ENCODE measurements at places on chromosomes 11 and 22.

DNA sequence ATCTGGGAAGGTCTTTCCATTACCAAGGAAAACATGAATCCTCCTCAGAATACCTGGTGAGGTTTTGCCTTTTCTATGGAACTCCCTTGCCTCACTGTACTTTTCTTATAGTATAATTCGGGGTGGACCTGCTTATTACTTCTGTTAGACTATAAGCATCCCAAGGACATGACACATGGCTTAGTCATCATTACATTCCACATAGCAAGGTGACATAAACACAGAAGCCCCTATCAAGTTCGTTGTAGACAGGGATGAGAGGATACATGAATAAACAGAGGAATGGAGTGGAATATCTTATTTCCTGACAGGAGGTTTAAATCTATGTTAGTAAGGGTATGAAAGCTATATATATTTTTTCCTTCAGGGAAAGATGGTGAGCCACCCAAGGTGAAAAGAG, 532.2 kb upstream of the CCDC90B start:
- no peak for DNase-seq

DNA sequence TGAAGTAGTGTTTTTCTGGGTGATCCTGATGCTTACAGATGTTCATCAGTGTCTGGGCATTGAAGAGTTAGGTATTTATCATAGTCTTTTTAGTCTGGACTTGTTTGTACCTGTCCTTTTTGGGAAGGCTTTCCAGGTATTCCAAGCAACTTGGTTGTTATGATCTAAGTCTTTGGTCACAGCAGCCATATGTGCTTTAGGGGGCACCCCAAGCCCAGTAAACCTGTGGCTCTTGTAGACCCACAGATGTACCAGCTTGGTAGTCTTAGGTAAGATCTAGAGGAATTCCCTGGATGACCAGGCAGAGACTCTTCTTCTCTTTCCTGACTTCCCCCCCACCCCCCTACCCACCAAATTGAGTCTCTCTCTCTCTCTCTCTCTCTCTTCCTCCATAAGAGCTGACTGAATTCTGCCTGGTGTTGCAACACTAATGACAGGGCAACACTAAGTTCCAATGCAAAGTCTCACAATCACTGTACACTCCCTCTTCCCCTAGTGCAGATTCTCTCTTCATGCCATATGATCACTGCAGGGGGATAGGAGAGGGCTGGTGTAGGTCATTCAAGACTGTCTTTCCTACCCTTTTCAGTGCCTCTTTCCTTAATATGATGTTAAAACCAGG, 24.5 kb upstream of the MMP8 start:
- DNase-seq: no peak

DNA sequence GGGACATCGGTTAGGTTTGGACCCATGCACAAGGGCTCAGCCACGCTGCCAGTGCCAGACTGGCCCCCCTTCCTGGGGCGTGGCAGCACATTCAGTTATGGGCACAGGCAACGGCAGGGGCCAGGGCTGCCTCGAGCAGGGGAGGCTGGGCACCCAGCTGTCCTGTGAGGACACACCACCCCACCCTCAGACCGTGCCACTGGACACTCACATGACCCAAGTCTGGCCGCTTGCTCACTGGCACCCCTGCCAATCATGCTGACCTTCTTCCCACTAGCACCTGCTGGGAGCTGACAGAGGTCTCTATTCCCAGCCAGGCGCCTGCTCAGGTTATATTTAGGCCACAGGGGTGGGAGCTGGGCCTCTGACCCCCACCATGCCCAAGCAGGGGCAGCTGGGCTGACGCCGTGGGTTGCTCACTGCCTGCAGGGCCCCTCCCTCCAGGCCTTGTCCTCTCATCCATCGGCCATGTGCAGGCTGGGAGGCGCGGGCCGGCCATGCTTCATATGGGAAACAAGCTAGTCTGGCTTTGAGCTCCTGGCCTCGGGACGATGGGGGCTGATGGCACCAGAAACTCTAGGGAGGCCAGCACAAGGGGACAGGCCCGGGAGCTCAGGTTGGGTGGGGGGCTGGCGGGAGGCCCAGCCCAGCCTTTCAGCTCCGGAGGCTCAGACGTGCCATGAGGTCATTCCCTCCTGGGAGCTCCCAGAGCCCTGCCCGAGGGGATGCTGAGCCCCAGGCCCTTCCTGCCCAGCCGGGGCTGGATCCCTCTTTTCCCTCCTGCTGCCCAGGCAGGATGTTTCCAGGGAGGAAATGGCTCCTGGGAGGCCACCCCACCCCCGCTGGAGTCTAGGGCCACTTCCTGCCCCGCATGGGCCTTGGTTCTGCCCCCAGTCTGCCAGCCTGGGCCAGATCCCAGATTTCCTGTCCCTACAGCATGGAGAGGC, 15.2 kb upstream of the TBX1 start:
- DNase-seq: no peak

DNA sequence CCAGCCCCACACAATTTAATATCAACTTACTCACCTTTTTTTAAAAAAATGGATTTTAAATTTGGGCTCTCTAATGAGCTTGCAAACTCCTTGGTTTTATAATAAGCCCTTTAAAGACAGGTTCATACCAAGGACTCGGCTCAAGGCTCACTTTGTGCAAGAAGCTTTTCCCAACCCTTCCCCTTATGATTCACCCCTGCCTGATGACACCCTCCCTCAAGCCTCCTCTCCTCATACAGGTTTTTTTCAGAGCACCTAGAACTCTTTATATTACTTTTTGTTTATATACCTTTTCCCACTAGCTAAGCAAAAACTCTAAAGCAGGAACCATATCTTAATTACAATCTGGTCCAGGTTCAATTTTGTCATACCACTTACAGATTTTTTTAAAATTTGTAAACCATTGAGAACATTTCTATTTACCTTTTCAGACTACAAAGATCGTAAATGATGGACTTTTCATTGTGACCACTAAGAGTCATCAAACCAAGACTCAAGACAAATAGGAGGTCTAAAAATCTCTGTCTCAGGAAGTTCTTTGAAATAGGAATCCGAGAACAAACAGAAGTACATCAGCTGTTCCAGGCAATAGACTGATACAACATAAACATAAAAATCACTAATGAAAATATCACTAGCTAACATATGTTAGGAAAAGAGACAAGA, 13.1 kb upstream of the EXPH5 start:
- peak; percentile 97 for DNase-seq

- no peak for DNase-seq
These were observed 44.9 kb downstream of the GRAMD1B start for GRCh38 chr11:123474994-123475393.

- DNase-seq: no peak
These were observed 184.2 kb downstream of the SBF2 start for GRCh38 chr11:10109806-10110205.

GRCh38 chr11:47659276-47659675, 16.9 kb upstream of the MTCH2 start:
- no peak for DNase-seq

GRCh38 chr22:26542831-26543230, 30.6 kb upstream of the TFIP11 start:
- DNase-seq: no peak

DNA sequence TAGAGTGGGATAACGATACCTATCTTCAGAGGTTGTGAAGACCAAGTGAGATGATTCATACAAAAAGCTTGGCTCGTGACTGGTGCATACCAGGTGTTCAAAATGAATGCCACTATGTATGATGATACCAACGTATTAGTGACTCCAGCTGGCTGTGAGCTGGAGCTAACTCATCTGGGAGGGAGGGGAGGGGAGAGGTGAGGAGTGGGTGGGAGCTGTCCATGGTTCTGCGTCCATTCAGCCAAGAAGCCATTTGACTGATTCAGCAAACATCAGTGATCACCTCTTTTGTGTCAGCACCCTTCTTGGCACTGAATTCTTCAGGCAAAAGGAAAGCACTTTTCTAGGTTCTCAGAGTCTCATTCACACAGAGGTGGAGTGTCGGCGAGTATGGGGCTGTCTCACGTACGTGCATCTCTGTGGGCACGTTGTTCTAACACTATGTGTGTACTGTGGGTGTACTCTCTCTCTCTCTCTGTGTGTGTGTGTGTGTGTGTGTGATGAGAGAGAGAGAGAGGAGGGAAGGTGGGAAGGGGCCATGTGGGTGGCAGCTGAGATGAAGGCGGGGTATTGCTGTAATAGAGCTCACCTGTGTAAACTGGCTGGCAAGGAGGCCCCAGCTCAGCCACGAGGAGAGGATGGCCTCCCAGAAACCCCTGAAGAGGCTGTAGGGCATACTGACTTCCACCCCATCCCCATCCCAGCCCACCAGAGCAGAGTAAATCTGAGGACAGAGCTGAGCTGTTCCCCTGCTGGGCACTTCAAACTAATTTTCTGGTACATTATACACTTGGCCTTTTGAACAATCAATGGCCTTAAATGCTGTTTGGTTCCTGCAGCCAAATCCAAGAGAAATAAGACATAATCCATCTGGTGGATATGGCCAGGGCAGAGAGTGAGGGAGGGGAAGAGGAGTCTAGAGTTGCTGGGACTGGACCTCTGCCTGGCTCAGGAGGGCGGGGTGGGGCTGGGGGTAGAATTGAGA, 96.1 kb upstream of the THY1 start:
- DNase-seq: peak; percentile 25
